Stomach (tissue), 19 donors: ENCODE measurements at places on chromosomes 4 and X. TPM values are rescaled to one million over a fixed set of nuclear protein-coding genes. Genes with fewer than 3 reads are reported as not detected.

GRCh38 chr4:76634220-76634619 is 199.2 kb downstream of the SHROOM3 start:
- no peak for DNase-seq

The XK gene
- total RNA-seq, result 17.0 TPM

The PTCHD1 gene
- total RNA-seq, result 2.3 TPM

DNA sequence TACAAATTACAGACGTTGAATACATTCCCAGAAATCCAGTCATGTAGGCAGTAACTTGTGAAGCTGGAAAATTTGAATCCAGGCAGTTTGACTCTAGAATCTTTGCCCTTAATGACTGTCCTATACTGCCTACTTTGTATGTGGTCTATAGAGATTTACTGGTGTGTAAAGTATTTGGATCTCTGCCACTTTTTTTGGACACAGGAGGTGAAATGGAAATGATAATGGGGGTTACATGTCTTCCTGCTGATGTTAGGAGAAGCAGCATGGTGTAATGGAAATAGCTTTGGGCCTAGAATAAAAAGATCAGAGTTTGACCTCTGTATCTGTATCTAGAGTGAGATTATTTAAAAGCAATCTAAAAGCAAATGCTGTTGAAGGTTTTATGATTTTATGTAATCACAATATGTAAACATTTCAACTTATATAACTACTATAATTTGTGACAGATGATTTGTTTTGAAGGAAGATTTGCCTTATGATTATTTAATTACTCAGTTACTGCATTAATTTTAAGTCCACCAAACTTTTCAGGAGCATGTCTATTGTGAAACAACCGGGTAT is 3.3 kb downstream of the COL4A5 start:
- DNase-seq, result peak; percentile 4

- DNase-seq, result peak; percentile 45
Measured at GRCh38 chr4:139528377-139529005, 27.5 kb downstream of the SETD7 start.

The PCDH18 gene
- 0.58 TPM for total RNA-seq

DNA sequence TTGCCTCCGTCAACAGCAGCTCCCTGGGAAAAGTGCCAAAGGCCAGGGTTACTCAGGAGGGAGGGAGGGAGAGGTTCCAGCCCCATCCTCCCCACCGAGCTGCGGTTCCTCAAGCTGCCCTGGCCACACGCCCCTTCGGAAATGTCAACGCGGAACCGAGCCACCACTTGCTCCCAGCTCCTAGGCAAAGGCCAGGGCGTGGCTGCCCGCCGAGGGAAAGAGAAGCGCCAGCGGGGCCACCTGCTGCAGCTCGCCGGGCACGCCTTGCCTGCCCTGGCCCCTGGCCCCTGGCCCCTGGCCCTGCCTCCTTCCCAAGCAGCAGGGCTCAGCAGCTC is 15.3 kb downstream of the SLC6A8 start:
- DNase-seq, result peak; percentile 54

DNA sequence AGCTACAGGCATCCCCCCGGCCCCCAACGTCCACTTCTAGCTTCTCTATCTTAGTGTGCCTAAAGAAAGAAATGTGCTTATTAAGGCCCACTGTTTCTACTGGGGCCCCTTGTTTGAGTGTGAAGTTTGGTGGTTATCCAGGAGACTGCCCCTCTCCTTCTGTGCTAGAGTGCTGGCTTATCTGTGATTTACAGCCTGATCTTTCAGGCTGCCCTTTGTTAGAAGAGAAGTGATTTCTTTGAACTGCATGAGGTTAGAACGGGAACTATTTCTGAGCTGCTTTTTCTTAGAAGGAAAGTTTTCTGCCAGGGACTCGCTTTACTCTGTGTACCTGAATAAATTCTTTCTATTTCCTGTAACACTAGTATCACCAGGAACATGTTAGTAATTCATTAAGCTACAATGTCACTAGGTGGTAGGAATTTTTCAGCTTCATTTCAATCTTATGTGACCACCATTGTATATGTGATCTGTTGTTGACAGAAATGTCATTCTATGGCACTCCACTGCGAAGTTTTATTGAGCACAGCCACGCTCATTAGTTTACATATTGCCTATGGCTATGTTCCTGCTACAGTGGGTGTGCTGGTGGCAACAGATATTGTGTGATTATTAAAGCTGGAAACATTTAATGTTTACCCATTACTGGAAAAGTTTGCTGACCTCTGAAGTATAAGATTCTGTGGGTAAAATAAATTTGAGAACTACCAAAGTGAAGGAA is 193.8 kb upstream of the CXorf51B start:
- DNase-seq, result peak; percentile 30

GRCh38 chrX:71438750-71439149 is 72.6 kb downstream of the TAF1 start:
- DNase-seq, result no peak

The DUX4 gene
- not detected for total RNA-seq

- DNase-seq, result no peak
Measured at GRCh38 chr4:132866616-132867015, 282.5 kb upstream of the PCDH10 start.

DNA sequence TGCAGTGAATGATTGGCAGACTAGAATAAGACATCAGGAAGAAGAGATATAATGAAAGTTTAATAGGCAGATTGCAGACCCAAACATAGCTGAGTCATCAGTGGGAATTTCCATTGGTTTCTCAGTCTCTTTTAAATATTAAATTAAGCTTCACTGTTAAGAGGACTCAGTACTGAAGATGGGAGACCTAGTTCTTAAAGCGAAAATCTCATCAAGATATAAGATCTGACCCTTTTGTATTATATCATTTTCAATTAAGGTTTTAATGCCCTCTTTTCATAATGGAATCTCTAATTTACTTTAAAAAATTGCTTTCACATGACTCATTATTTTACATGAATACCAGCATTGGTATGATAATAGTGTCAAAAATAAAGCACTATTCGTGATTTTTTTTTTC is 168.9 kb upstream of the ATOH1 start:
- no peak for DNase-seq

DNA sequence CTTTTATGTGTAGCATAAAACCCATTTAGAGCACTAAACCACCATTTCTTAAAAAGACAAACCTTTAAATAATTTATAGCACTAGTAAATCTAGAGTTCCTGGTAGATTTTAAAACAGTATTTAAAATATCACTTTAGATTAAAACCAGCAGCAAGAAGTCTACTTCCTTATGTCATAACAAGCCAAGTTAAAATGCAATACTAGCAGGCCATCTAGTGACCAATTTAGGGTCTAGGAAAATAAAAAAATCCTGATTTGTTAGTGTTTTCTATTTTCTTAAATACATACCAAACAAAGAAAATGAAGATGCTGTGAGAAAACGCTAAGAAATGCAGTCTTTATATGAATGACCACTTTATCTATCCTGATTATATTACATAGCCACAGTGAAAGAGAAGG is 53.9 kb downstream of the PAPSS1 start:
- no peak for DNase-seq

DNA sequence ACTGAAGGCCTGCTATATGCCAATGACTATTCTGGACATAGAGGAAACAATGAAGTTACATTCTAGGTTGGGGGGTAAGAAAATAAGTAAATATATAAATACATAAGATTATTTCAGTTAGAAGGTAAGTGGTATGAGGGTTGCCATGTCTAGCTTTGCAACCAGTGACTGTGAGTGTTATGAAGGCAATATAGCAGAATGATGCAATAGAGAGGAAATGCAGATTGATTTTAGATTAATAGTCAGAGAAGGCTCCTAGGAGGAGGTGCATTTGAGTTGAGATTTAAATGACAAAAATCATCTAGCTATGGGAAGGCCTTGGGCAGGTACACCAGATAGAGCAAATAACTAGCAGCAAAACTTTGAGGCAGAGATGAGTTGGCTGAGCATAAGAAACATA is 243.2 kb downstream of the FBXO8 start:
- no peak for DNase-seq

- no peak for DNase-seq
Measured at GRCh38 chr4:45410701-45411210, 684.4 kb upstream of the GNPDA2 start.

The FMR1NB gene
- not detected for total RNA-seq

- no peak for DNase-seq
Measured at GRCh38 chr4:73468170-73468569, 13.4 kb upstream of the AFM start.

The XG gene
- total RNA-seq, result not detected

DNA sequence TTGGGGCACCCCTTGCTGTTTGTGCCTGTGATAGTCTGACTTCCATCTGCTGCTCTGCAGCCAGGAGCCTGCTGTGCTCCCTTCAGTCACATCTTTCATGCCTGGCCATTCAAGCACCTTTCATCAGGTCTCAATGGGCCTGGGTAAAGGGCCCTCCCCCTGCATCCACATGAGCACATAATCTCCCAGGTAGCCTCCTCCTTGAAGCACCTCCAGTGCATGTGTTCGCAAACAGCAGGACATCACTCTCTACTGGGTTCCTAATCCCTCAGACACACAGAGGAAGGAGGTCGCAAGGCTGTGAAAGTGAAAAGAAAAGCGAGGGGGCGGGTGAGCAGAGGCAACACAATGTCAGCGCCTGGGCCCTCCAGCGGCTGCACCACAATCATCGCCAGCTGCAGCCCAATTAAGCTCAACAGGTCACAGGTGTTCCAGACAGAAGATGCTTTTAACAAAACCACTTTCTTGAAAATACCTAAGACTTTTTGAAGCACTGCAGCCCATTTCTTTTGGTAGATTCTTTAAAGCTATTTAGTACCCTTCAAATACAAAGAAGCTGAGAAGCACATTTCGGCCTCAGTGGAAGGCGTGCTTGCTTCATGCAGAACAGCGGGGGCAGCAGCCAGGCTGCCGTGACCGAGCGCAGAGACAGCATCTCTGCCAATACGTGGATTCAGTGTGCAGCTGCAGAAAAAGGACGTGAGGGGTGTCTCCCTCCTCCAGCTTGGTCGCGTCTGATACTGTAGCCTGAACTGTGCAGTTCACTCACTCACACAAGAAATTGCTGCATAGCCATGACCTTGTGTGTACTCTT is 92.2 kb upstream of the SPRY1 start:
- no peak for DNase-seq

The GIMD1 gene
- not detected for total RNA-seq

- no peak for DNase-seq
Measured at GRCh38 chr4:140286456-140286855, 87.0 kb upstream of the SCOC start.

DNA sequence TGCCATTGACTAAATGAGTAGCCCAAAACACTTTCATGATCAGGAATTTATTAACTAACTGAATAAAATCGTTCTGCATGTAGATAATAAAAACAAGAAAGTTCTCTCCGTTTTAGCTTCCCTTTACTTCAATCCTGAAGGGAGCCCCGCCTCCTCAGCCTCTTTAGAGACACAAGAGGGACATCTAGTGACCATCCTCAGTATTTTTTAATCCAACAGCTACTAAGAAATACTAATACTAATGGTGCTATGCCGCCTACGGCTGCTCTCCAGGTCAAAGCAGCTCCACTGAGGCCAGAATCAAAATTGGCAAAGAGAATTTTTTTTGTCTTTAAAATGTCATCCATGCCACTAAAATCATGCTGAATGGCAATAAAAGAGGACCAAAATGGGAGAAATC is 3.2 kb upstream of the PCDH19 start:
- peak; percentile 44 for DNase-seq

DNA sequence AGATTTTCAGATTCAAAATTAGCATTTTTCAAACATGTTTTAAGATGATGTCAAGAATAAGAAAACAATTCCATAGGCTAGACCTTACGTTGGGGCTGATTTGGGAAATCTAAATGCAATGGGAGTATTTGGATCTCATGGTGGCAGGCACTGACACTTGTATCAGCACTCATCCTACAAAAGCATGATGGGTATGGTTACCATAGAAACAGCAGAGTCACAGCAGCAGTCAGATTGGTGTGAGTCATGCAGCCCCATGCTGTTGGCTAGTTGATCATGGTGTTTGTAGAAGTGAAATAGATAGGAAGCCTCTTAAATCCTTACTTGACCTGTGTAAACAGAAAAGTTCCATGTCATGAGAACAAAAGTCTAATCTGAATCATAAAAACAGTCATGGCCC is 1637.3 kb upstream of the PABPC4L start:
- peak; percentile 2 for DNase-seq

GRCh38 chr4:26766141-26766540 is 94.5 kb upstream of the STIM2 start:
- DNase-seq, result no peak

The ANK2 gene
- total RNA-seq, result 51.7 TPM

The IL1RAPL2 gene
- 1.1 TPM for total RNA-seq

DNA sequence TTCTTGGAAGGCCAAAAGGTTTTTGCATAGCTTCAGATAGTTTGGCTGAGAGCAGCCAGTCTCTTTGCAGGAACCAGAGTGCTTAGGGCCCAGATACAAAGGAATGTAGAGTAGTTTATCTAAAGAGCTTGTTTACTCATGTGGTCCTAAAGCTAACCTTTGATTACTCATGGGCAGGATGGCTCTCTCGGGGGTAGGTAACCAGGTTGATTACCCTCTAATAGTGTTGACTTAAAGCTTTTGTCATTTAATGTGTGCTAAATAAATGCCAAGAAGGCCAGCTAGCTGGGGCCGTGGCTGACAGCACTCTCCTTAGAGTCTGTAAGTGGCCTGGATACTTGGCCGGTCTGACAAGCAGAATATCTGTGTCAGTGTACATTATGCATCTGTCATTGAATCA is 69.7 kb upstream of the MAGEB16 start:
- no peak for DNase-seq
